ENCODE measurements at places on chromosomes 5 and 9.

- DNase-seq: no peak
These were observed 438.2 kb downstream of the ARHGEF28 start for GRCh38 chr5:74064225-74064624.

- no peak for DNase-seq
These were observed 20.1 kb downstream of the MSANTD3 start for GRCh38 chr9:100447041-100447440.

GRCh38 chr5:54366707-54367106 is 56.3 kb upstream of the ARL15 start:
- no peak for DNase-seq

- no peak for DNase-seq
These were observed 116.1 kb upstream of the TNC start for GRCh38 chr9:115234094-115234493.

DNA sequence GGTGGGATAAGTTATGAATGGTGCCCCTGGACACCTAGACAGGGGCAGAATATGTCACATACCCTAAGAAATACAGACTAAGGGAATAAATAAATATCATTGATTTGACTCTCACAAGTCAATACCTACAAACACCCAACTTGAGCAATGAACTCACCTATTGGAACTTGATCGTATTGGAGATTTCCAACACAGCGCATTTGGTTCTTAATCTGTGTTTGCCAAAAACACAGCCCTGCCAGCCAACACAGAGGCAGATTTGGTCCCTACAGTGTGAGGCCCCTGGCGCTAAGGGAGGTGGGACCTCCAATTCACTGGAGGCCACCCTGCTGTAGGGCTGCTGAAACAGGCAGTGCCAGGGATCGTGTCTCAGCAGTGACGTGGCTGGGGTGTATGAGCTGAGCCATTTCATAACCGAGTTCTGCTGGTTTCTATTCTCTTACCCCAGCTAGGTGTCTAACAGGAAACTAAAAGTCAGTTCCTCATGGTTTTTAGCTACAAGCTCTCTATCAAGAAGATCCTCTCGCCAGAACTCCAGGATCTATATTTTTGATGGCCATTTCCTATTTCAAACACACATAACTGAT is 84.5 kb downstream of the SLC1A1 start:
- DNase-seq: no peak
